ENCODE measurements at places on chromosomes 7 and 10.

GRCh38 chr7:34153656-34154270 lies 248.4 kb downstream of the BMPER start:
- DNase-seq, result no peak

GRCh38 chr7:116797612-116798011 lies 64.8 kb upstream of the CAPZA2 start:
- no peak for DNase-seq

DNA sequence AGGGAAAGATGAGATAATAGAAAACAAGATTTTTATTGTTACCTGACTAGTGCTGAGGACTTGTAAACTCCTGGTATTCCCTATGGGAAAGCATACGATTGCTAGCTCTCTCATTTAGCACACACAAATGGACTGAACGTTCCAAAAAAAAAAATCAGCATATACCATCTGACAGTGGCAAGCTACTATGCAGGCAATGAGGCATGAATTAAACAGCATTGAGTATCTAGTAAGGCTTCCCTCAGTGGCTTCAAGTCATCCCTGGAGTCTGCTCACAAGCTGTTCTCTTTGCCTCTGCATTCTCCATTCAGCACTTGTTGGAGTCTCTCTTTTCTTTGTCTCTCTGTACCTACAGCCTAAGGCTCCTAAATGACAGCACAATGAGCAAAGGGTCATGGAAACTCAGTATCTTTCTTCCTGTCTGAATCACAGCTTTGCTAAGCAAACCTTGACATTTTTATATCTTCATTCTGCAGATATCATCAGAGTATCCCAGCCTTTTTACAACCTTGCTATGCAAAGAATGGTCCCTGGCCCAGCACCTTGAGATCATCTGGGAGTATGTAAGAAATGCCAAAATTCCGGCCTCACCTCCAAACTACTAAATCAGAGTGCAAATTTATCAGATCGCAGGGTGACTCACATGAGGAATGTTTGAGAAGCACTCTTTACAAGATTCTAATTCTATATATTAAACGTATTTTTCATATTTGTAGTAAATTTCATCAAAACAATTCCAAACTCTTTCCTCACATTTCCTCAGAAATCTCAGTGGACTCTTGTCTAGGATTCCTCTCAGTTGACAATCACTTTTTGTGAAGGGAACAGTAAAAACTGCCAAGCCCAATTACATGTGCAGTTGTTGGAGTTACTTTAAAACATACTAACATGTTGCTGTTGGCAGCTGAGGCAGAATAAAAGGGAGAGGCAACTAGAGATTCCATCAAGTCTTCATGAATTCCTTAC lies 10.8 kb upstream of the LIPA start:
- no peak for DNase-seq

GRCh38 chr7:33646891-33647391 lies 258.4 kb upstream of the BMPER start:
- no peak for DNase-seq

DNA sequence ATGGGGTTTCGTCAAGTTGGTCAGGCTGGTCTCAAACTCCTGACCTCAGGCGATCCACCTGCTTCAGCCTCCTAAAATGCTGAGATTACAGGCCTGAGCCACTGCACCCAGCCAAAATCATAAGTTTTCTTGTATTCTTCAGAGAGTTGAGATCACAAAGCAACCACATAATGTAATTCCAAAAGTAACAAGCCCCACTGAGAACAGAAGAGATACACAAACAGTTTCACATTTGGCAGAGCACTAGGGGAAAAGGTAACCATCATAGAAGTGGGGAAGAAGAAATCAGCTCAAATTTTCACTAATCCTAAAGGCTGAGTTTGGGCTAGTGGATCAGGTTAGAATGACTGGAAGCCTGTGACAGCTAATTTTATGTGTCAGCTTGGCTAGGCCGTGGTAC lies 5.4 kb upstream of the CEP41 start:
- no peak for DNase-seq

- no peak for DNase-seq
These were observed 76.6 kb upstream of the HGF start for GRCh38 chr7:81846398-81846797.

DNA sequence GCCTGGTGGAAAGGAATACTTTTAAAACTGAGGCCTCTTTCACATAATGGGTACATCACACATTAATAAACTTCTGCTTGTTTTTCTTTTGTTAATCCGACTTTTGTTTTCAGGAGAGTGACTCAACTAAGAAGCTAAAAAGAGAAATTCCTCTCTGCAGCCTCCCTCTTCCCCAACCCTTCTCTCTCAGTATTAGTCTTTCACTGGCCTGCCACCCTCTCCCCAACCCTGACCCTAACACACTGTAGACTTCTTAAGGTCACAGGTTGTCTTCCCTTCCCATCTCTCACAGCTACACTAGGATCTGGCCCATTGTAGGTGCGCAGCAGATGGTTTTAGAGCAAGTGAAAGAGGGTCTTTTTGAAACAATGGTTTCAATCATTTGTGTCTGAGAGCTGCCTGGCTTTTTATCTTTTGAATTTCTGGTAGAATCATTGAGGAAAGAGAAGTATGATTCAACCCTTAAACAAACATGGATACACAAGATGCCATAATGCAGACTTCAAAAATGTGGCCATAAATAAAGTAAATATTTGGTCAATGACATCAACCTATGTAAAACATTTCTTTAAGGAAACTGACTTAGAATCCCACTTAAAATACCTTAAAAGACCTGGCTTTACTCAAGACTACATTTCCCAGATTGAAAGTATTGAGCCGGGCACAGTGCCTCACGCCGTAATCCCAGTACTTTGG lies 17.9 kb upstream of the FFAR4 start:
- no peak for DNase-seq

GRCh38 chr10:119090968-119091367 lies 10.4 kb upstream of the EIF3A start:
- DNase-seq, result no peak

- no peak for DNase-seq
These were observed 59.4 kb upstream of the UCN3 start for GRCh38 chr10:5305374-5305773.

- DNase-seq, result no peak
These were observed 109.0 kb downstream of the LRMDA start for GRCh38 chr10:75540357-75540966.

DNA sequence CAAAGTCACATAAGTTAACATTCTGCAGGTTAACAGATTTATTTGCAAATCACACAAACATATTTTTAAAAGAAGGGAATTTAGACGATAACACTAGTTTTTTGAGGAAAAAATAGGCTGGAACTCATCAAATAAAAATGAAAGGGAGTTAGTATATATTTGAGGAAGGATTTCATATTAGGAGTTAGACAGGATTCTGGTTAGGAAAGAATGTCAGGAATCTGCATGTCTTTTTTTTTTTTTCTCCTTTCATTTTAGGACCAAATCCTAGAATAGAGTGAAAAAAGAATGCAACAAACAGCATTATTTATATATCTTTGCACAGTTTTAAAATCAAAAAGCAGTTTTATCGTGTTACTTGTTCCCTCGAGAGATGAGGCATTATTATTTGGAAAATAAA lies 8.9 kb upstream of the TRDMT1 start:
- DNase-seq, result no peak

DNA sequence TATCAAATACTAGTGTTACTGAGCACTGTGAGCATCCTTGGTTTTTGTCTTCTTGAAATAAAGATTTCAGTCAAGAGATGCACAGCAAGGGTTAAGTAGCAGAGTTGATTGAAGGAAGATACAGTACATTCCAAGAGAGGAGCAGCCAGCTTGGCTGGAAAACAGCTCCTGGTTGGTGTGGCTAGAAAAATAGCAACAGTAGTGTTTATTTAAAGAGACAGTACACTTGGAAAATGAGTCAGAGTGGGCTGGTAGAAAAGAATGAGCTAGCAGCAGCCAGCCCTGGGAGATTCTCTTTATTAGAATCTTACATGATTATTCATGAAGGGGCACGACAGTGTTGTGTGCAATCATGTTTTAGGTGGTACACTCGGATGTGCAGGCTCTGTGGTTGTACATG lies 1016.4 kb upstream of the SORCS1 start:
- DNase-seq, result no peak

GRCh38 chr10:21733710-21734109 lies 199.7 kb downstream of the MLLT10 start:
- DNase-seq, result no peak

DNA sequence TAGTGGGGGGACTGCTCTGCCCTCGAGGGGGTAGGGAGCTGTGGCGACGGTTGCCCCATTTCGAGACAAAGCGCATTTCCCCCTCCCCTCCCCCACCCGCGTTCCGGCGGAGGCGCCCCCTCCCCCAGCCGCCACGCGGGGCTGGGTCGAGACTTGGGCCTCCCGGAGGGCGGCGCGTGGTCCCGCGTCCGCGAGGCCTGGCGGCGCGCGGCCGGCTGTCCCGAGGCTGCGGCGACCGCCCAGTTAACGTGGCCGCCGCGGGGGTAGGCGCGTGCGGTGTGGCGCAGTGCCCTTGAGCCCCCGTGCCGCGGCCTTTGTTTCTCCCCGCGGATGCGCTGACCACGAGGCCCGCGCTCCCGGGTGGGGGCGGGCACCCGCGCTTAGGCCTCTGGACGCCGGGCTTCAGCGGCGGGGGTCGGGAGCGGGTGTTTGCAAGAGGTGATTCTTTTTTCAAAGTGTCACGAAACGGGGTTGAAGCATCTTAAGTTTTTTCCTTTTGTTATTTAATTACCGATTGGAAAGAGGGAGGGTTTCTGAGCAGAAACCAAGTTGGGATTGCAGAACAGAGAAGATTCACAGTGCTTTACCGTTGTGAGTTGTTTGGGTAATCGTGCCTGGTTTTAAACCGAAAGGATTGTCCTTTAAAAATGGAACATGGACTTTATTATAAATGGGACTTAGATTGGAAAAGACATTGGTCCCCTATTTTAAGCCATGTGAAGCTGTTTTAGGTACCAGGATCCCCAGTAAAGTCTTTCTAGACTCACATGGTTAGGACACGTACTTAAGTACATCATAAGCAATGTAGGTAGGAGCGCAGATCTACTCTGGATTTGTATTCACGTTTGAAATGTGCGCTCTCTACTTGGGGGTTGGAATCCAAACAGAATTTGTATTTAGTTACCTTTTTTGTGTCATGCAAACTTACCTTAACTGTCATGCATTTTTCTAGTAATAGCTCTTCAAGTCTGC lies 760 bp downstream of the CBX3 start:
- DNase-seq, result peak; percentile 75

GRCh38 chr7:98641646-98642500 lies 24.8 kb downstream of the NPTX2 start:
- no peak for DNase-seq

DNA sequence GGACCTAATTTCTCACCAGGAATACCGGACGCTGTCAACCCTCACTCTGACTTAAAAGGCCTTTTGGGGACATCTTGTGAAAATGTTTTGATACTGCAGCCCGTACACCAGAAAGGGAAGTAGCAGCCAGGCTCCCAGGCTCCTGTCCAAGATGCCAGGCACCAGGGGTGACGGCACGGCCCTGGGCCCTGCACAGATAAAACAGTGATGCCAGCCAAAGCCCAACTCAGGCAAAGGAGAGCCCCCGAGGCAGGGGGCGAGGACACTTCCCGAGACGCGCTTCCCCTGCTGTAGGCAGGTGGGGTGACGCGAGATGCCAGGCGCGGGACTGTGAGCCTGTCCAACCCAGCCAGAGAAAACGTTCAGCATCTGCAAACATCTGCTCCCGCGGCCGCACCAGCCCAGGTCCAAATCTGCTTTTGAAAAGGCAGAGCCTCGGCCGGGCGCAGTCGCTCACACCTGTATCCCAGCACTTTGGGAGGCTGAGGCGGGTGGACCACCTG lies 15.7 kb downstream of the ZFAND2A start:
- DNase-seq, result no peak

GRCh38 chr7:141685285-141686023 lies 16.5 kb downstream of the DENND11 start:
- no peak for DNase-seq

DNA sequence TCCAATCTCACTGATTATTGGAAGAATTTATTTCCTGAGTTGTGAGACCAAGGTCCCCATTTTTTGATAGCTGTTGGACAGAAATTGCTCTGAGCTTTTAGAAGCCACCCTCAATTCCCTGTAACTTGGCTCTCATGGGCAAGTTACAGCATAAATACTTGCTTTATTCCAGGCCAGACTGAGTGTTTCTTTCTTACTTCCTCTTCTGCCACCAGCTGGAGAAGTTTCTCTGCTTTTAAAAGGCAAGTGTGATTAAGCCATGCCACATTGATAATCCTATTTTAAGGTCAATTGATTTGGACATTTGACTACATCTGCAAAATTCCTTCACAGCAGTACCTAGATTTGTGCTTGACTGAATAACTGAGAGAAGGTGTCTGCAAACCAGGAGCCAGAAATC lies 14.1 kb upstream of the TAS2R41 start:
- DNase-seq, result no peak

Data from type B pancreatic cell (in vitro differentiated cells).